ENCODE measurements at places on chromosomes 5 and 9.

- DNase-seq = no peak
These were observed 254.5 kb downstream of the ELAVL2 start for GRCh38 chr9:23571414-23572104.

DNA sequence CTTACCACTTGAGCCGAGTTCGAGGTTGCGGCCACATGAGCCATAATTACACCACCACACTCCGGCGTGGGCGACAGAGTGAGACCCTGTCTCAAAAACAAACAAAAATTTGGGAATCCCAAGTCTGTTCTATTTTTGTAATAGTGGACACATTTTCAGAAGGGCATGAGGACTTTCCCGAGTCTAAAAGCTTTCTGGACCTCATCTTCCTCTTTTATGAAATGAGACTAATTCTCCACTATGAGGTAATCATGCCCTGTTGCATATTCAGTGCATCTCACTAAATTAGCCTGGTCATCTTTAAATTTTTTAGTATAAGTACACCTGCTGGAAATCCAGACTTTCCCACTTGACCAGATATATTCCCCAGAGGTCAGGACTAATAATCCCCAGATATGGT is 55.7 kb downstream of the GGTA1 start:
- DNase-seq = no peak

GRCh38 chr9:72150127-72150526 is 887 bp downstream of the GDA start:
- DNase-seq = no peak

- DNase-seq = peak; percentile 32
These were observed 35.6 kb downstream of the TNFSF8 start for GRCh38 chr9:114894609-114895433.

- DNase-seq = no peak
These were observed 7.4 kb upstream of the UBAC1 start for GRCh38 chr9:135968601-135969000.
